Sigmoid colon (tissue), 7 donors: ENCODE measurements at places on chromosomes 11 and 22. TPM values are rescaled to one million over a fixed set of nuclear protein-coding genes. Genes with fewer than 3 reads are reported as not detected.

GRCh38 chr22:25048071-25048470 is 95.6 kb downstream of the KIAA1671 start:
- no peak for DNase-seq

DNA sequence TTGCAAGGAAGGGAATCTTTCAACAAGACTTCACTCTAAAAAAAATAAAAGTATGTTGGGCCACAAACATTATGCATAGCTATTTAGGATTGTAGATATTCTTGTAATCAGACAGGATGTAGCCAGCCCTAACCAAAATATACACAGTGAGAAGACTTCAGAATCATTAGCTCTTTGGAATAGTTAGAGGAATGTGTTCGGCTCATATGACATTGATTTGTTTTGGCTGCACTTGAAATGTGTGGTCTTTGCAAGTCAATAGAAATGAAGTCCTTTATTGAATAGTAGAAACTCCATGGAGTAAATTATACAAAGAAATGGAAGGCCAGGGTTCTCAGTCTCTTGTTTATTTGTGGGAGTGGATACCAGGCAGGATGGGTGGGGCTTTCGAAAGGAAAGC is 692.1 kb downstream of the NTM start:
- DNase-seq, result no peak

DNA sequence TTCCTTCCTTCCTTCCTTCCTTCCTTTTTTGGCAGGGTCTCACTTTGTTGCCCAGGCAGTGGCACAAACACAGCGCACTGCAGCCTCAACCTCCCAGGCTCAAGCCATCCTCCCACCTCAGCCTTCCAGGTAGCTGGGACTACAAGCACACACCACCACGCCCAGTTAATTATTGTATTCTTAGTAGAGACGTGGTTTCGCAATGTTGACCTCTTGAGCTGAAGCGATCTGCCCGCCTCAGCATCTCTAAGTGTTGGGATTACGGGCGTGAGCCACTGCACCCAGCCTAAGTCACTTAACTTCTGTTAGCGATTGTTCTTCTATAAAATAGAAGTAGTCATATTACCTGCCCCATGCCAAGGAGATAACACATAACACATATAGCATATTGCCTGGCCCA is 2.8 kb upstream of the SYTL2 start:
- no peak for DNase-seq

DNA sequence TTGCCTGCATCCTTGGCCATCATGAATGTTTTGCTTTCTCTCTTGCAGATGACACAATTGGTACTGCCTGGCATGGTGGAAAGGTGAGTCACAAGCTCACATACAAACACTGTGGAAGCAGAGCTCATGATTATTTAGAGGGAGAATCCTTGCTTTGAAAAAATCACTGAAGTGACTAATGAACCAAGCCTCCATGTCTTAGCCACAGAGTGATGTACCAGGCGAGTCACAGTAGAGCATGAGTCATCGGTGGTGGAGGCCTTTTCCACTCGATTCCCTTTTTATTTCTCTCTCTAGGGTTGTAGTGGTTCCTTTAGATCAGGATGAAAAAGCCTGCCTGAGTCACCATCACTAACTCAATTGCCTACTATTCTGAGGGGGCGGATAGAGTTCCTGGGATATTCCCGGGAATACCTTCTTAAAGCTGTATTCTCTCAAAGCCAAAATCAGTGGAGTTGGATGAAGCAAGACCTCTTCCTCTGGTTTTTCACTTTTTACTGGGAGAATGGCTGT is 49.6 kb upstream of the ALKBH3 start:
- no peak for DNase-seq

DNA sequence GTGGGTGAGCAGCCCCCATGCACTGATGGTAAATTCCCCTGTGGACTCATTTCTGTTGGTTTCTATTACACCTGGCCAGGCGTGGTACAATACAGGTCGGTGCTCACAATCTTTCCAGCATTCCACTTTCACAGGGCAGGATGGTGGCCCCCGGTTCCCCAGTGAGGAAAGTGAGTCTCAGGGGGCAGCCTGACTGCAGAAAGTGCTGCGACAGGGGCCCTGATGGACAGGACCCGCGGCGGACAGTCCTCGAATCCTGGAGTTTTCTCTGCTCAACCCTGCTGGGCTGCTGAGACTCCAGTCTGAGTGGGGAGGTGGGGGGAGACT is 3.1 kb upstream of the PGGHG start:
- peak; percentile 40 for DNase-seq

DNA sequence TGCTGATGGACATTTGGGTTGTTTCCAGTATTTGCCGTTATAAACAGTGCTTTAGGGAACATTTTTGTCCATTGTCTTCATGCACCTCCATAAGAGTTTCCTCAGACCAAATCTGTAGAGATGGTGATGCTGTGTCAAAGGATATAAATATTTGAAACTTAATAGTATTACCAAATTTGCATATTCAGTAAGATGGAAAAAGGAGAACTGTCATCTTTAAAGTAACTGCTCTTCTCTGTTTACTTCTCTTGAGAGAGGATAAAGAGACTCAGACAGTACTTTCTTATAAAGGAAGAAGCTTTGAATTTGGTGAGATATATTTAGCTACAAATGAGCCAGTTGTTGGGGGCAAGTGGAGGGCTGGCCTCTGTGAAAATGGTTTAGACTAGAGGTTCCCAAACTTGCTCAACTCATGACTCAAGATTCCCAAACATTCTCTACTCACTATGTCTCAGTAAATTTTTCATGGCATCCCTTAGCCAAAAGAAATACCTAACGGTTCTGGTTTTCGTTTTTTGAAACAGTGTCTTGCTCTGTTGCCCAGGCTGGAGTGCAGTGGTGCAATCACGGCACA is 26.2 kb downstream of the SHISA8 start:
- DNase-seq, result no peak

- DNase-seq, result no peak
Observed at GRCh38 chr11:2889362-2890273, 4.0 kb upstream of the CDKN1C start.

DNA sequence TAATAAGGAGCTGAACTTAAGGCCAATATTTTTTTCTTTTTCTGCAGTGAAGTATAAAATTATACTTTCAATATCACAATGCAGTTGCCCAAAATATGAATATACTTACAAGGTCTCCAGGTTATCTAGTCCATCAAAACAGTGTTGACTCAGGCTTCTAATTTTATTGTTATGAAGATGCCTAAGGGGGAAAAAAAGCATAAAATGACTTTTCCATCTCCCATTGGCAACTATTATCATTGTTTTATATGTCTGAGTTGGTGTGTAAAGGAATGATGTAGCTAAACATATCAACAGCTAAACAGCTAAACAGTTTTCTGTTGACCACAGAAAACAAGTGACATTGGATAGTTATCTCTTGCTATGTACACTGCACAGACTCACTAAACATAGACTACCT is 21.2 kb upstream of the CCDC34 start:
- no peak for DNase-seq

DNA sequence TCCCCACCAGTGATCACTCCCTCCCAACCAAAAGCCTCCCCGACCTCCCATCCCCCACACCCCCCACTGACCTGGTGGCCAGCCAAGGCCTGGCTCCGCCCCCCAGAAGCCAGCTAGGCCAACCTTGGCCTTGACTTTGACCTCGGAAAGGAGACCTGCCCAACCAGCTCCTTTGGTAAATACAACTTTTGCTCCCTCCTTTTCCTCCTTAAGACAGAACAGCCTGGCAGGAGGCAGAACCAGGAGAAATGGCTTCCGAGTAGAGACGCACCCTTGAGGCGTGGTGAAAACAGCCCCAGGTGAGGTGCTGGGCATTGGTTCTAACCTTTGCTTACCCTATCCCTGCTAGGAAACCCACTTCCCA is 27.0 kb downstream of the PLEKHA7 start:
- no peak for DNase-seq

- DNase-seq, result no peak
Observed at GRCh38 chr11:64674774-64675173, 48.2 kb downstream of the NRXN2 start.

DNA sequence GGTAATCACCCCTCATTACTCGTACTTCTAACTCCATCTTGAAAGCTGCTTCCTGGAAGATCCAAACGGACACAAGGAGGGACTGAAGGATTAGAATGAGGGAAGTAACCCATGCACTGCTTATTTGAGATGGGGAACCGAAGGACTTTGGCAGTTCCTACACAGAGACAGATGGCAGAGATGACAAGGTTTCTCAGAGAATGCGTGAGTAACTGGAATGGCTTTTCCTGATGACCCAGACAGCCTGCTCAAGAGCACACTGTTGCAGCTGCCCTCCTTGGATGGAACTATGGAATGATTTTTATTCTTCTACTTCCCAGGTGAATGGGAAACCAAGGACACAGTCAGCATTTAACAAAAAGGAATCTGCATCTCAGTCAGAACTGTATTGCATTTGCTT is 7.3 kb downstream of the KCNJ11 start:
- DNase-seq, result no peak

GRCh38 chr11:119573858-119574257 is 150.9 kb upstream of the THY1 start:
- no peak for DNase-seq

DNA sequence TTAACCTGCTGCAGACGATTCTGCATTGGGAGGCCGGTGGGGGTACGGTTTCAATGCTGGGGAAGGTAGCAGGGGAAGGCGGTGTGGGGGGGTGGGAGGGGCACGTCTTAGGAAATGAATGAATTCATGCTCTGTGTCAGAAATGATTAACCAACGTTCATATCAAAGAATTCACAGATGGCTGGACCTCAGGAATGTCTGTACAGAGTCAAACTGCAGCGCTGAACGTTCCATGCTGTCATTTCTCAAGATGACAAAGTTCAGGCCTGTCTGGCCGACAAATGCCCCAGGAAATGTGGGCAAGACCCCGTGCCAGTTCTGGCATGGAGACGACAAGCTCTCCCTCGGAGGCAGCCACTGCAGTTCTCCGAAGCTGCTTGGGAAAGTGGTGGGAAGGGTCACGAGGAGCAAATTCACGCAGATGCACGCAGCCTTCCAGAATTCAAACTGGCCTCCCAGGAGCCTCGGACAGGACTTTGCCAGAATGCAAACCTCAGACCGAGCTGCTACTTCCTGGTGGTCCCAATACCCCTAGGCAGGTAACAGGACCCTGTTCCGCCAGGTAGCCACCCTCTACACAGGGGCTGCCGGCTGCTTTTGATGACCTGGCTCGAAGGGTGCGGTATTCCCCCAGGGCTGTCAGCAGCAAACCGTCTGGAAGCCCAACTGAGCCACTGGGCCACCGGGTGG is 81.5 kb downstream of the TRMU start:
- no peak for DNase-seq

- peak; percentile 36 for DNase-seq
Observed at GRCh38 chr11:126501641-126502040, 146.2 kb downstream of the ST3GAL4 start.

DNA sequence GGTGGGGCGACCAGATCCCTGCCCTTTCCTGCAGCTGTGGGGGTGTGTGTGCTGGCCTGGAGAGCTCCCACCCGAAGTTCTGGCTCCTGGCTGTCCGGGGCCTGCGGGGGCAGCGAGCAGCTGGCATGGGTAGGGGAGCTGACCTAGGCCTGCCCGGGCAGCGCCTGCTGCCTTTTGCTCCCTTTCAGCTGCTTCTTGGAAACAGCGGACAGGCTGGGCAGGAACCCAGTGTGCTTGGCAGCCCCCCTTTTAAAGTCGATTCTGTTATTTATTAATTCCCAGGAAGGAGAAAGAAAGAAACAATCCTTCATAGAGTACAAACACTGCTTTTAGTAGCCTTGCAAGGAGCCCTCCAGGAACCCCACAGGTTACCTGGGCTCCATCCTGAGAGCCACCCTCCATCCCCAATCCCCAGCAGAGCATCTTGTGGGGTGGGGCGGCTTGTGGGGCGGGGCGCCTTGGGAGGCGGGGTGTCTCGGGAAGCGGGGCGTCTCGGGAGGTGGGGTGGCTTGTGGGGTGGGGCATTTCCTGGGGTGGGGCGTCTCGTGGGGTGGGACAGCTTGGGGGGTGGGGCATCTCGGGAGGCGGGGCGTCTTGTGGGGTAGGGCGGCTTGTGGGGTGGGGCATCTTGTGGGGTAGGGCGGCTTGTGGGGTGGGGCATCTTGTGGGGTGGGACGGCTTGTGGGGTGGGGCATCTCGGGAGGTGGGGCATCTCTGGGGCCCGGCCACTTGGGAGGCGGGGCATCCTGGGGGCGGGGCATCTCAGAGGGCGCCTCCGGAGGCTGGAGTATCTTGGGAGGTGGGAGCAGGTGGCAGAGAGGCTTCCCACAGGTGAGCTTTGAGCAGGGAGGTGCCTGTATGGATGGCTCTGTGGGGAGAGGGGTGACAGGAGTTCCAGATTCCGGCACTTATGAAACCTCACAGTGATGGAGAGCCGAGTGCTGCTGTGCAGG is 7.0 kb downstream of the CD81 start:
- no peak for DNase-seq

DNA sequence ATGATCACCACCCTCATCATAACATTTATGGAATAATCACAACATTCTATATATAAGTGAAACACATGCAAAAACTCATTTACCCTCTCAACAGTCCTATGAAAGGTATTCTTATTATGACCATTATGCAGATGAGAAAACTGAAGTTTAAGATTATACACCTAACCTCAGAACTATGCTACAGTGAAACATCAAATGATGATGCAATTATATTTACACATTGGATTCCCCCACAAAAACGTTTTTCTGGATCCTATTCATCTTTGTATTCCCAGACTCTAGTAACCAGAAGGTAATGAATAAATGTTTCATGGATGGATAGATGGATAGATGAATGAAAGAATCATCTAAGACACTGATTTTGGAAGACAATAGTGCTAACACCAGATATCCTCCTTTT is 54.8 kb downstream of the TCP11L1 start:
- no peak for DNase-seq

- peak; percentile 63 for DNase-seq
Observed at GRCh38 chr11:1228101-1228821, 5.4 kb downstream of the MUC5B start.

GRCh38 chr22:38290347-38290746 is 17.5 kb upstream of the TMEM184B start:
- no peak for DNase-seq

DNA sequence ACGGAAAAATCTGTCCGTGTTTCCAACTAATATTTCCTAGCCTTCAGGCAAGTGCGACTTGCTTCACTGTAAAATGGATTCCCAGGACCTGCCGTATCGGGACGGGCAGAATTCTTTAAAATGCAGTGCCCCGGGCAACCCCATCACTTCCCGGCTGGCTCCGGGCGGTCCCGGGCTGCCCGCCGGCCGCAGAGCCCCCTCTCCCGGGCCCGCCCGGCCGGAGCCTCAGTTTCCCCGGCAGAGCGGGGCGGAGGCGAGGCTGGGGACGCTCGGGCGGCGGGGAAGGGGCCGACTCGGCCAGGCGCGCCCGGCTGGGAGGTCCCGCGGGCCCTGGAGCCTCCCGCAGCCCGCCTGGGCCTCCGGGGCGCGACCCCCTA is 84.2 kb upstream of the WNT7B start:
- DNase-seq, result peak; percentile 26

EEF1G gene
- total RNA-seq, result 1,344 TPM

FXYD2 gene
- 3.2 TPM for total RNA-seq

MN1 gene
- total RNA-seq, result 8.6 TPM

SVIP gene
- 12.2 TPM for total RNA-seq

ARHGAP32 gene
- 13.0 TPM for total RNA-seq

APLNR gene
- total RNA-seq, result 0.71 TPM

TMEM191B gene
- total RNA-seq, result 0.55 TPM
